ENCODE measurements at places on chromosomes 7 and 10. TPM values are rescaled to one million over a fixed set of nuclear protein-coding genes. Genes with fewer than 3 reads are reported as not detected.

NUTM2E gene
- total RNA-seq = 0.26 TPM

AKR1C4 gene
- 0.18 TPM for total RNA-seq

SSC4D gene
- 1.5 TPM for total RNA-seq

SSBP1 gene
- 363 TPM for total RNA-seq

C10orf95 gene
- total RNA-seq = 0.25 TPM

TMEM225B gene
- 1.1 TPM for total RNA-seq

ELMO1 gene
- total RNA-seq = 4.0 TPM

STRIP2 gene
- 5.1 TPM for total RNA-seq

UPK3BL1 gene
- 6.7 TPM for total RNA-seq

ACTR3C gene
- total RNA-seq = 0.02 TPM

ANKRD61 gene
- 0.26 TPM for total RNA-seq

SH2D4B gene
- total RNA-seq = 0.13 TPM

TMEM229A gene
- total RNA-seq = not detected

ACBD7 gene
- total RNA-seq = 1.2 TPM

OR2A12 gene
- not detected for total RNA-seq

SPDYE2B gene
- not detected for total RNA-seq

TRIM50 gene
- total RNA-seq = not detected

ARMC3 gene
- 0.74 TPM for total RNA-seq

KIAA1549 gene
- 4.0 TPM for total RNA-seq

COX15 gene
- total RNA-seq = 36.0 TPM

NODAL gene
- total RNA-seq = not detected

TUBAL3 gene
- total RNA-seq = 0.24 TPM

NKX1-2 gene
- not detected for total RNA-seq

UNCX gene
- total RNA-seq = not detected

HOXA2 gene
- 0.70 TPM for total RNA-seq

LZTS2 gene
- 38.8 TPM for total RNA-seq

INA gene
- 18.6 TPM for total RNA-seq

PDLIM1 gene
- 312 TPM for total RNA-seq

GIMAP5 gene
- total RNA-seq = not detected

ATAD1 gene
- total RNA-seq = 45.4 TPM

VAX1 gene
- total RNA-seq = 1.5 TPM

POLR2J3 gene
- total RNA-seq = 49.6 TPM

CACNB2 gene
- not detected for total RNA-seq

VTI1A gene
- 15.3 TPM for total RNA-seq

GHRHR gene
- total RNA-seq = not detected

FFAR4 gene
- total RNA-seq = 0.13 TPM

ACSM6 gene
- total RNA-seq = not detected

AGBL3 gene
- 0.80 TPM for total RNA-seq

GPER1 gene
- total RNA-seq = 1.4 TPM

TRPV5 gene
- not detected for total RNA-seq

ZNF425 gene
- total RNA-seq = 1.3 TPM

TMEM196 gene
- not detected for total RNA-seq

TMEM273 gene
- not detected for total RNA-seq

CYP17A1 gene
- total RNA-seq = 0.09 TPM

ITGB8 gene
- total RNA-seq = 0.73 TPM

CARD11 gene
- 2.7 TPM for total RNA-seq

DPYSL4 gene
- total RNA-seq = 19.3 TPM

PIK3CG gene
- not detected for total RNA-seq

PNLIPRP2 gene
- total RNA-seq = 0.11 TPM

NPC1L1 gene
- 0.09 TPM for total RNA-seq

PRLHR gene
- total RNA-seq = not detected

MAT1A gene
- 0.04 TPM for total RNA-seq

TUBGCP2 gene
- 36.0 TPM for total RNA-seq

LSM5 gene
- total RNA-seq = 80.8 TPM

SVIL gene
- total RNA-seq = 27.5 TPM

DMBT1 gene
- total RNA-seq = 0.24 TPM

IFIT1 gene
- total RNA-seq = 3.7 TPM

PBLD gene
- total RNA-seq = 3.2 TPM

All from A549 treated with dexamethasone at 1 μM for 4 hours (cell line).